ENCODE measurements at places on chromosomes 3 and 15. TPM values are rescaled to one million over a fixed set of nuclear protein-coding genes. Genes with fewer than 3 reads are reported as not detected.

GRCh38 chr3:194046531-194046930, 89.4 kb upstream of the HES1 start:
- no peak overlapping the region for H3K4me3 ChIP-seq
- H3K27me3 ChIP-seq, result peaks cover 25% of the 10 kb centered on the region
- no peak overlapping the region for H3K27ac ChIP-seq
- peaks cover 3% of the 10 kb centered on the region for H3K36me3 ChIP-seq
- peaks cover 10% of the 10 kb centered on the region for H3K4me1 ChIP-seq

DNA sequence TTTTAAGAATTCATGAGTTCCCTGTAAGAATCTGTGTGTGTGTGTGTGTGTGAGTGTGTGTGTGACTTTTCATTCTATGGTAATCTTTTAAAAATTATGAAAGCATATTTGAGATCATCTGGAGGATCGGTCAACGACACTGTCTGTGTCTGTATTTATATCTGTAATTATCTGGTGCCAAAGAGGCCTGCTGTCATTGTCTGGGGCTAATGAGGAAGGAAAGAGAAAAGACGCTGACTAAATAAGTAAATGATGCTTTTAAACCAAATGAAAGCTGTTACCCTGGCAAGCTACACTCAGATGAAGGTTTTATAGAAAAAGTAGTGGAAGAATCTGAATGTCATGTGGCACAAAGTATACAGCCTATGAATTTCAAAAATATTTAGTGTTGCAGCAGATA, 439.8 kb downstream of the RBMS3 start:
- H3K27ac ChIP-seq, result no peak overlapping the region
- H3K27me3 ChIP-seq, result no peaks in the 10 kb centered on the region
- H3K4me1 ChIP-seq, result no peaks in the 10 kb centered on the region
- DNase-seq, result no peak

DNA sequence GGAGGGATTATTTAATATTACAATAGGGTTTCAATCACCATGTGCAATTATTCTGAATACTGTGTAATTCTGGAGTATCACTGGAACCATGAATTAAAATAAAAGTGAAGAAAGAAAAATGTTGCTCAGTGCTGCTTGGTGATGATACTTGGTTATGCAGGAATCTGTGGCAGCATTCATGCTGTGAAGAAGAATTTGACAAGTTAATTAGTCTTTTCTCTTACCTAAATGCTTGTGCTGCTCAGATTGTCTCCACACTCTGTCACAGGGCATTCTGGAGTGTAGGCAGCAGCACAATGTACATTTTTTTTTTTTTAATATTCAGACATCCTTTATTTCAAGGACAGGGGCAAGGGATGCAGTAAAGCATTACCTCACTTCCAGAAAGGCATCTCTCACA, 749.3 kb upstream of the CADM2 start:
- no peak overlapping the region for H3K27ac ChIP-seq
- H3K4me1 ChIP-seq, result no peaks in the 10 kb centered on the region
- no peaks in the 10 kb centered on the region for H3K36me3 ChIP-seq
- no peak for DNase-seq
- H3K4me3 ChIP-seq, result no peak overlapping the region

DNA sequence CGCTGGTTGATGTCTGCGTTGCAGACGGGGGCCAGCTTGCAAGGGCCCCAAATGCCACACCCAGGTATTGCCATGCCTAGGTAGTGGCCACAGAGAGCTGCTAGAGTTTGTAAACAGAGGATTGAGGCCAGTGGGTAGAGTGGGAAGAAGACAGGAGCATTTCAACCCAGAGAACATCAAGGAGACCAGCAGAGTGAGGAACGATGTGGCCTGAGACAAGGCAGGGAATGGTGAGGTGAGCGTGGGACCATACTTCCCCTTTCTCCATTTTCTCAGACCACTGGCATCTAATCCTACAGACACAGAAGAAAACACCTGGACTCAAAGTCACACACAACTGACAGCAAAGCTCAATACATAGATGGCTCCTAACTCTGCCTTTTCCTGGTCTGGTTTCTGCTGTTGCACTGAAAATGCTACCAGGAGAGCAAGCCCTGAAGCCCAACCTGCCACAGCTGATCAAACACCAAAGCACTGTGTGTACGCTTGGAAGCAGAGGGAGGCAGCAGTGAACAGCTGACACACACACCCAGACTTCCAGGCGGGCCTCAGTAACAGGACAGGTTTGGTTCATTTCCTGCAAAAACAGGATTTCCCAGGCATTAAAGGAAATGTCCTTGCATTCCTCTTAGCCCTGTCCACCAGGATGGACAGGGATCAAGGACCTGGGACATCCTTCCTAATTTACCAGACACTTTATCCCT, 1.6 kb downstream of the FAM174B start:
- H3K4me3 ChIP-seq, result peak overlapping the region; percentile 74
- no peak overlapping the region for H3K27ac ChIP-seq
- peak; percentile 48 for DNase-seq
- H3K36me3 ChIP-seq, result peaks cover 5% of the 10 kb centered on the region

- H3K4me1 ChIP-seq, result peaks cover 25% of the 10 kb centered on the region
- no peak for DNase-seq
- H3K27ac ChIP-seq, result no peak overlapping the region
- H3K27me3 ChIP-seq, result no peaks in the 10 kb centered on the region
Measured at GRCh38 chr3:51338632-51339031, 46.5 kb upstream of the MANF start.

DNA sequence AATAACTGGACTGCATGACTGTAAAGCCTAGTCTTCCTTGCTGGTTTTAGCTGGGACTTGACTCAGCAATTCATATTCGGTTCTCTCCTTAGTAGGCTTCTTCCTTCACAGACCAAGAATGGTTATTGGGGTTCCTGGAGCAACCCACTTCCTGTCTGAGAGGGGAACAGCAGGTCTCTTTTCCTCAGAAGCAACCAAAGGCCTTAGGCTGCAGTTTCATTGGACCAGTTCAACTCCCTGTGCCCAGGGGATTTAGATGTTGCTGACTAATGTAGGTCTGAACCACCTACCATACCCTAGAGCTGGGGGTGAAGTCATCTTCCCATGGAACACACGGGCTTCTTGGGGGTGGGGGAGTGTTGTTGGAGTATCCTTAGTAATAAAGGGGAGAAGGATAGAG, 84.0 kb upstream of the SKOR1 start:
- peaks cover 5% of the 10 kb centered on the region for H3K36me3 ChIP-seq
- no peaks in the 10 kb centered on the region for H3K27me3 ChIP-seq

- H3K27me3 ChIP-seq, result no peaks in the 10 kb centered on the region
- peaks cover 27% of the 10 kb centered on the region for H3K4me1 ChIP-seq
- H3K27ac ChIP-seq, result no peak overlapping the region
- H3K4me3 ChIP-seq, result no peak overlapping the region
- DNase-seq, result no peak
- peaks cover 11% of the 10 kb centered on the region for H3K36me3 ChIP-seq
Measured at GRCh38 chr3:190517687-190518086, 3.8 kb downstream of the IL1RAP start.

- H3K36me3 ChIP-seq, result peaks cover 84% of the 10 kb centered on the region
- no peak overlapping the region for H3K27ac ChIP-seq
- H3K27me3 ChIP-seq, result no peaks in the 10 kb centered on the region
- H3K4me1 ChIP-seq, result peaks cover 2% of the 10 kb centered on the region
- H3K4me3 ChIP-seq, result no peak overlapping the region
Measured at GRCh38 chr3:177037241-177037640, 160.0 kb downstream of the TBL1XR1 start.

- no peak overlapping the region for H3K4me3 ChIP-seq
- DNase-seq, result no peak
- H3K27ac ChIP-seq, result no peak overlapping the region
- peaks cover 5% of the 10 kb centered on the region for H3K27me3 ChIP-seq
Measured at GRCh38 chr3:130473416-130473815, 43.6 kb upstream of the COL6A6 start.

DNA sequence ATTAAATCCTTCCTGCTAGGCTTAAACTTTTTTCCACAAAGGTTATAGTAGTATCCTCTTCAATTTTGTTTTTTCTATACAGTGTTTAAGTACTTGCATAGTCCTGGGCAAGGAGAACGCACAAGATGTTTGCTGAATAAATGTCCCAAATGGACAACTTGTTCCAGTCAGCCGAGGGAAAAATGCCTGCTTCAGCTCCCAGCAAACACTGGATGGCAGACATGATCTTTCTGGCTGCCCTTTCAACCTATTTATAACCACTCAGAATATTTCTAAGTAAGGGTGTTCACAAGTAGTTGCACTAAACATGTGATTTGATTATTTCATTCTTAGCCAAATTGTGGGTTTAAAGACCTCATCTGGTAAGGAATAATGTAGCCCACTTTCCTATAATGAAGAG, 29.8 kb downstream of the GNB4 start:
- peaks cover 8% of the 10 kb centered on the region for H3K4me1 ChIP-seq
- H3K4me3 ChIP-seq, result no peak overlapping the region
- DNase-seq, result no peak
- H3K27me3 ChIP-seq, result no peaks in the 10 kb centered on the region
- H3K36me3 ChIP-seq, result peaks cover 48% of the 10 kb centered on the region

DNA sequence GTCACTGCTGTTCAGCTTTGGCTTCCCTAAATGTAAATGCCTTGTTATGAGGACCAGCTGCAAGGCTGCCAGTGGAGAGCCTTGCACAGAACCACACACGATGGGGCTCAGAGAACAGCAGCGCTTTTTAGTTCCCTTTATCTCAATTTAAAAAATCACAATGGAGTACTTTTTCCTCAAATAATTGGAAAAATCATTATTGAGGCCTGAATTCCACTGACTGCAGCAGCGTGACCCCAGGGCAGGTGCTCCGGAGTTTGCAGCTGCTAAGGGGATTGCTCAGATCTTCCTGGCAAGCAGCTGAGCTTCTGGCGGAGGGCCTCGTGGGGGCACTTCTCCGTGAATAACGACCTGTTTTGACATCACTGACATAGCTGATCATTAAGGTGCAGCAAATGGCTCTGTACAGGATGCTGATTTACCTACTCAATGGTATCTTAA, 245.6 kb upstream of the TRIM42 start:
- H3K27ac ChIP-seq, result peak overlapping the region; percentile 39
- DNase-seq, result peak; percentile 66
- peaks cover 41% of the 10 kb centered on the region for H3K4me1 ChIP-seq

DNA sequence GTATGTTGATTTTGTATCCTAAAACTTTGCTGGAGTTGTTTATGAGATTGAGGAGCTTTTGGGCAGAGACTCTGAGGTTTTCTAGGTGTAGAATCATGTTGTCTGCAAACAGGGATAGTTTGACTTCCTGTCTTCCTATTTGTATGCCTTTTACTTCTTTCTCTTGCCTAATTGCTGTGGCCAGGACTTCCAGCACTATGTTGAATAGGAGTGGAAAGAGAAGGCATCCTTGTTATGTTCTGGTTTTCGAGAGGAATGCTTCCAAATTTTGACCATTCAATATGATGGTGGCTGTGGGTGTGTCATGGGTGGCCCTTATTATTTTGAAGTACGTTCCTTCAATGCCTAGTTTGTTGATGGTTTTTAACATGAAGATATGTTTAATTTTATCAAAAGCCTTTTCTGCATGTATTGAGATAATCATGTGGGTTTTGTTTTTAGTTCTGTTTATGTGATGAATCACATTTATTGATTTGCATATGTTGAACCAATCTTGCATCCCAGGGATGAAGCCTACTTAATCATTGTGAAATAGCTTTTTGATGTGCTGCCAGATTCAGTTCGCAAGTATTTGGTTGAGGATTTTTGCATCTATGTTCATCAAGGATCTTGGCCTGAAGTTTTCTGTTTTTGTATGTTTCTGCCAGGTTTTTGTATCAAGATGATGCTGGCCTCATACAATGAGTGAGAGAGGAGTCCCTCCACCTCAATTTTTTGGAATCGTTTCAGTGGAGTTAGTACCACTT, 188.1 kb downstream of the MINAR1 start:
- no peak overlapping the region for H3K27ac ChIP-seq
- DNase-seq, result no peak
- H3K4me1 ChIP-seq, result no peaks in the 10 kb centered on the region
- no peaks in the 10 kb centered on the region for H3K36me3 ChIP-seq

DNA sequence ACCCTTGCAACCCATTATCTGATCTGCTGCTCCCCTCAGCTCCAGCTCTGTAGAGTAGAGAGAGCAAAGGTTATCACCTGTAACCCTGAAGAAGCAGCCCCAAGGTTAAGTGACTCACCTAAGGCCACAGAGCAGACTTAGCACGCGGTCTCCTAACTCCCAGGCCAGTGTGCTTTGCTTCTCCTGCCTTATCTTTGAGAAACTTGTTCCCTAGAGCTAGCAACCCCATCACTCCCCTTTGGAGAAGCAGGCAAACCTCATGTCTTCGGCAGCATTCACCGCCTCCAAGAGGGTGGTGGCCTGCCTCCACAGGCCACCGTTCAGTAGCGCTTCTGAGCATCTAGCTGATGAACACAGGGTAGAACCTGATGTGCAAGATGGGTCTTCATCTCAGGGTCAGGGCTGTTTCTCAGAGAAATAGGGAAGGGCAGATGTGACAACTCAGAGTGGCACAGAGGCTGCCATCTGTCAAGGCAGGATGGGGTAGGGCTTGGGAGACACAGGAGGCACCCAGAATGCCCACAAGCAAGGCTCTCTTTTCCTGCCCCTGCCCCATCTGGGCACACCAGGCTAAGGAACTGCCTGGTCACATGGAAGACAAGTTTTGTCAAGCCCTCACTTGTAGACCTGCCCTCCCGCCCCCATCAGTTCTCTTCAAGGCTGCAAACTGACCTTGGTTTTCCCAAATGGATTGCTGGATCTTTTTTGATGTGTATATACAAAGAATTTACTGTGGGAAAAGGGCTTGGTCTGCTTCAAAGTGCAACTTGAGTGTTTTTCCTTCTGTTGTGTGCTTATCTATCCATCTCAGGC, 34.9 kb upstream of the CLK3 start:
- no peaks in the 10 kb centered on the region for H3K27me3 ChIP-seq
- peaks cover 3% of the 10 kb centered on the region for H3K36me3 ChIP-seq
- no peak for DNase-seq
- no peaks in the 10 kb centered on the region for H3K4me1 ChIP-seq
- no peak overlapping the region for H3K27ac ChIP-seq

DNA sequence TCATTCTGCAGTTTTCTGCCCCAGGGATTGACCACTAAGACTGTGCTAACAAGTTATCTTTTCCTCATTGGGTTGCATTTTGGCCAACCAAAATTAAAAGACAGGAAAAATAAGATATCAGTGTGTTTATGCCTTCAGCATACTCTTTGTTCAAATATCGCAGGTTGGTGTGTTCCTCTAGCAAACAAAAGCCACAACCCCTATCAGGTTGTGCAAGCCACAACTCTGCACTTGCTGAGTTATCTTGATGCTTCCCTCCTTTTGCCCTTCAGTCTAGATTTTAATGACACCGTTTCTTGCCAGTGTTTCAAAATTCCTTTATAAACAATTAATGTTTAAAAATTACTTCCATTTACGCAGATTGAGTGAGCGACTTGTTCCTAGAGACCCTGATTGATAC, 1164.2 kb downstream of the NSUN3 start:
- no peak for DNase-seq
- no peaks in the 10 kb centered on the region for H3K27me3 ChIP-seq
- no peaks in the 10 kb centered on the region for H3K4me1 ChIP-seq
- H3K36me3 ChIP-seq, result no peaks in the 10 kb centered on the region
- H3K27ac ChIP-seq, result no peak overlapping the region

- no peak overlapping the region for H3K4me3 ChIP-seq
- peaks cover 9% of the 10 kb centered on the region for H3K4me1 ChIP-seq
- no peaks in the 10 kb centered on the region for H3K27me3 ChIP-seq
- DNase-seq, result no peak
Measured at GRCh38 chr15:73906346-73907034, 19.8 kb upstream of the LOXL1 start.

CCR2 gene
- total RNA-seq, result not detected

ATRIP gene
- 9.3 TPM for total RNA-seq

XCR1 gene
- total RNA-seq, result not detected

CKMT1A gene
- not detected for total RNA-seq

LCTL gene
- total RNA-seq, result not detected

TP63 gene
- 0.16 TPM for total RNA-seq

SKIL gene
- total RNA-seq, result 74.4 TPM

CCR3 gene
- total RNA-seq, result not detected

SLC15A2 gene
- total RNA-seq, result 0.40 TPM

UCN2 gene
- 0.81 TPM for total RNA-seq

AMT gene
- total RNA-seq, result 9.4 TPM

UBE2E2 gene
- total RNA-seq, result 42.4 TPM

INSYN1 gene
- total RNA-seq, result 8.0 TPM

SLC30A4 gene
- 15.4 TPM for total RNA-seq

All from osteocyte (in vitro differentiated cells).